ENCODE measurements at places on chromosomes 16 and 17.

GRCh38 chr16:79809376-79809775 lies 208.8 kb upstream of the MAF start:
- DNase-seq: no peak

DNA sequence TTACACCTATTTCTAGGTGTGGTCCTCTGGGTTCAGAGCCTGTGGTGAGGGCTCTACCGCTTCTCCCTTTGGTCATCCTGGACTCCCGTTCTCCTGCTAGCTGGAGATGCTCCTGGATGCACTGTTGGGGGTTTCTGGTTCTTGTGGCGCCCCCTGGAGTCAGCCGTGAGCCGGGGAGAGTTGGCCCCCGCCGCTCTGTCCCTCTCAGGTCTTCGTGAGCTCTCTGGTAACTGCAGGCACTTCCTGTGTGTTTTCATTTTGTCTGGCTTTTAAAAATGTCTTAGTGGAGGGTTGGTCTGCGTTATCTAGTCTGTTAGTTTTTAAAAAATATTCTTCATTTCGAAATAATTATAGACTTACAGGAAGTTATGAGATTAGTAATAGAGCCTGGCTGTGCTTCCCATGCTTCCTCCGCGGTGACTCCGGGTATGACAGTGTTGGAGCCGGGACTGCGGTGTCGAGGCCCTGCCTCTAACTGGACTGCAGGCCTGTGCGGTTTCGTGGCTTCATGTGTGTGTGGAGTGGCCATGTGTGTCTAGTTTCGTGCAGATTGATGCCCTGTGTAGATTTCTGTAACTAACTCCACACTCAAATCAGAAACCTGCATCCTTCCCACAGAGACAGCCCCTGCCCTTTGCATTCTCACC lies 78.0 kb upstream of the ZNF750 start:
- DNase-seq: no peak

GRCh38 chr17:43217614-43218087 lies 6.0 kb downstream of the TMEM106A start:
- DNase-seq: no peak

- DNase-seq: no peak
Observed at GRCh38 chr16:75909746-75910145, 183.5 kb upstream of the CPHXL start.

DNA sequence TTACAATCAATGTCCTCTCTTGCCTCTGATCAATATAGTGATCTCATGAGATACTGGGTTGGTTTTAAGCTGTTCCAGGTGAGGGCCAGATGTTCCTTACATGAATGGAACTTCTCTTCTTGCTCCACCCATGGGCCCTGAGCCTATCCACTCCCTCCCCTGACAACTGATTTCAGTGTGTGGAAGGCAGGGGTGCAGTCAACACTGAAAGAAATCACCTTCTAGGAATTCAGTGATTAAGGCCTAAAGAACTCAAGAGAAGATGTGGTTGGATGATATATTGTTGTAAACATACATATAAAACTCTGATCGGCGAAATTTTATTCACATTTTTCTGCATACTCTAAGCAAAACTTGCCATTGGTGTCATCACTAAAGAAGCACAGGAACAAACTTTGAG lies 6.7 kb upstream of the GOSR2 start:
- DNase-seq: no peak

DNA sequence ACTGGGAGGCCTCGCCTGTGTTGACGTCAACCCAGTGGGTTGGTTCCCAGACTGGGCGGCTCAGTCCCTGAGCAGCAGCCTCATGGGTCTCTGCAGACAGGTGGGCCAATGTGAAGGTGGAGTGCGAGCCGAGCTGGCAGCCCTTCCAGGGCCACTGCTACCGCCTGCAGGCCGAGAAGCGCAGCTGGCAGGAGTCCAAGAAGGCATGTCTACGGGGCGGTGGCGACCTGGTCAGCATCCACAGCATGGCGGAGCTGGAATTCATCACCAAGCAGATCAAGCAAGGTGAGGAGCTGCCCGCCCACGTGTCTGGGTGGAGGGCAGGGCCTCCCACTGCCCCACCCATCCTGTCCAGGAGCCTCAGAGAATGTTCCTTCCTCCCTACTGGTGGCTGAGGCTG lies 44.1 kb downstream of the MRC2 start:
- DNase-seq: no peak

DNA sequence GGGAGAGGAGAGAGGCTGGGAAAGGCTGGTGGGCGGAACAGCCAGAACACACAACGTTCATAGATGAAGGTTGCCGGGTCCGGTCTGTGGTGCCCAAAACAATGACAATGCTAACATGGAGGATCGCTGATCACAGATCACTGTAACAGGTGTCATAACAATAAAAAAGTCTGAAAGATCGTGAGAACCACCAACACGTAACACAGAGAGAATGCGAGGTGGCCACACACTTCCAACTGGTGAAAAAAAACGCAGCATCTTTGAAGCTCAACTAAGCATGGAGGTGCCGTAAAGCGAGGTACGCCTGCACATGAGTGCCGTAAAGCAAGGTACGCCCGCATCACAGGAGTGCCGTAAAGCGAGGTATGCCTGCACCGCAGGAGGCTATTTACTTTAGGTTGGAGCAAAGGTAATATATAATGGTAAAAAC lies 42.3 kb downstream of the ABR start:
- no peak for DNase-seq

- no peak for DNase-seq
Observed at GRCh38 chr16:57637020-57637419, 8.6 kb downstream of the ADGRG1 start.

DNA sequence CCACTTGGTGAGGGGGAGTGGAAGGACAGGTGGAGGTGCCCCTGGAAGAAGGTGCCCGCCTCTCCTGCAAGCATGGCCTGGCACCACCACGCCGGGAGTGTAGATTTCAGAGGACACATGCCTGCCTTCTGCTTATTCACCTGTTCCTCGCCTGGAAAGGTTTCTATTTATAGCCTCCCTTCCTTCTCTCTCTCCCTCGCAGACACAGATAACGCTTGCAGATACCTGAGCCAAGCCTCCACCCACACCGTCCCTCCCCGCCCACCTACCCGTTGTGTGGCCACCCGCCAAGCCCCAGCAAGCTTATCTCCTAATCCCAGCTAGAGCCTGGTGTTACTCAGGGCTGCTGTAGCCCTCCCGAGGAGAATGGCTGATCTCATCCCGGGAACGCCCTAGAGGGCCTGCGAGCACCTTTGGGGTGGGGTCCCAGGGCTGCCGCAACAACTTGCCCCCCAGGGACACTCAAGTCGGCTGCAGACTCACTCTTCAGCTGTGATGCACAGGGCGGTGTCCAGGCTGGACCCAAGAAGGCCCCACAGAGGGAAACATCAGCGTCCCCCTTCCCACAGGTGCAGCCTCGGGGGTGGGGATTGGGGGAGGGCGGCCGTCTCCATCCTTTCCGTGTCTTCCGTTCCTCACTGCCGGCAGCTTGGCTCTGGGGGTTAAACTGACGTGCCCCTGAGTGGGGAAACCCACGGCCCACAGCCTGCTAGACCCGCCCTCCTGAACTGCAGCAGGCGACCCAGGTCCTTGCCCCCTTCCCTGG lies 1.9 kb upstream of the SNAI3 start:
- no peak for DNase-seq

- DNase-seq: no peak
Observed at GRCh38 chr16:79836144-79836543, 235.6 kb upstream of the MAF start.

DNA sequence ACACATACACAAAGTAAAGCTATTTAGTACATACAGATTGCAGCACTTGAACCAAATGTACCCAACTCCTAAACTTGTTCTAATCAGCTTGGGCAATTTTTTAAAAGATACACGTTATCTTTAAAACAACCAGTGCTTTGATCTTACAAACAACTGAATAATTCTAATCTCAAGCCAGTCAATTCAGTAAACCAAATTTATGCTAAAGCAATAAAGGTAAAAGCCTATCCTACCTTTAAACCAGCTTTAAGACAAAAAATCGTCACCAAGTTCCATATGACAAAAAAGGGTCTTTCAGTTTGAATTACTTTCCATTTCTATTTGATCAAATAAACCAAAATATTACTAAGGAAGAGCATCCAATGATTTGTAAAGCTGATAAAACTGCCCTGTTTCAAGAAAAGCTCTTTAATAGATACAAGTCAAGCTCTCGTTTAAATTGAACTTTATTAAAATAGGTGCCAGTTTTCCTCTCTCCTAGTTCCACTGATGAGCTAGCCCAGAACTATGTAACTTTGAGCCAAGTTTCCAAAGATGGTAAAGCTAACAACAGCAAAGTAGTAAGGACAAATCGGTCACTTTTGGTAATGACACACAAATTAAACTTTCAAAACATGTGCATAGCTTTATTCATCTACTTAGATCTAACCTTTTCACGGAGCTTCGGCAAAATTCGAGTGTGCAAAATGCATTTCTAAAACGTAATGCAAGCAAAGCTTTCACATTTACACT lies 10.2 kb downstream of the CRYBA1 start:
- DNase-seq: no peak

GRCh38 chr16:76653390-76654026 lies 376.3 kb downstream of the CNTNAP4 start:
- DNase-seq: no peak

DNA sequence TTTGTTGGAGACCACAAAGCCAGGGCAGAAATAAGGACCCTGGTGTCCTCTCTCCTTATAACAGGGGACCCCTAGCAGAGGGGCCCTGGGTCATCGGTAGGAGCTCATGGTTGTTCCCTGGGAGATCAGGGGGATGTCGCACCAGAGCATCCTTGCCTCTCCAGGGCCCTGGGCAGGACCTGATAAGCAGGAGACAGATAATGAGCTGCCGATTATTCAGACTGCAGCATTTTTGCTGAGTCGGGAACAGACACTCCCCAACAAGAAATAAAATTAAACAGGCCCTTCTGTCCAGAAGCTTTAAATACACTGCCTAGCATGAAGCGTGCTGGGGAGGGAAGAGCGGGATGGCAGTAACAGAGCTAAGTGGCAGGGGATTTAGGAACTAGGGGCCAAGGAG lies 15.4 kb upstream of the GFAP start:
- no peak for DNase-seq

DNA sequence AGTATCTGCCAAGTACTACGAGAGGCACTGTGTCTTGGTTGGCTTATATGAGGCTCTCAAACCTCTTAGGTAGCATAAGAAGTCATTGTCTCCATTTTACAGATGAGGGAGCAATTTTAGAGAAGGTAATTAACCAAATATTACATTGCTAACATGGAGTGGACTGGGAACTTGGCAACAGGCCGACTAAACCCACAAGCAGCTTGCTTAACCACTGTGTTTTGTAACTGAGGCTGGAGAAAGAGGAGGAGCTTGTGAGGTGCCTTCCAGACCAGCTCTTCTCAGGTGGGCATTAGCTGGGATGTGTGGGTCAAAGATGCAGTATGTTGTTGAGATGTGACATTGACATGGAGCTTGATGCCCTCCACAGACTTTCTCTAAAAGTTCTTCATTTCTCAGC lies 835.6 kb upstream of the RBFOX1 start:
- no peak for DNase-seq

DNA sequence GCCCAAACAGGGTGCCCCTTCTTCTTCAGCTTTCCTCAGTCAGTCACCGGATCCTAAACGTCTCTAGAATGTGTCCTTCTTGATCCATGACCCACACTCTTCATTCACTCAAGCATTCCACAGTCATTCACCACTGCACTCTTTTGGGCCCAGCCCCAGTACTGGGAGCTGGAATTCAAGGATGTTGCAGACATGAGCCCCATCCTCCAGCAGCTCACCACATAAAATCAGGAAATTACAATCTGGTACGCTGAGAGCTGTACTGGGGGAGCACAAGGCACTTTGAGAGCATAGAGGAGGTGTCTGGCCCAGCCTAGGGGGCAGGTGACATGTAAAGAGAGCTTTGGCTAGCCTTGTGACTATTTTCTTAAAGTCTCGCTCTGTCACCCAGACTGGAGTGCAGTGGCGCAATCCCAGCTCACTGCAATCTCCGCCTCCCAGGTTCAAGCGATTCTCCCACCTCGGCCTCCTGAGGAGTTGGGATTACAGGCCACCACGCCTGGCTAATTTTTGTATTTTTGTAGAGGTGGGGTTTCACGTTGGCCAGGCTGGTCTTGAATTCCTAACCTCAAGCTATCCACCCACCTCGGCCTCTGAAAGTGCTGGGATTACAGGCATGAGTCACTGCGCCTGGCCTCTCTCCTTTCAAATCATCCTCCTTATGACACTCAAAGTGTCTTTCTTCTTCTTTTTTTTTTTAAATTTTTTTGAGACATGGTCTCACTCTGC lies 18.7 kb downstream of the CES4A start:
- no peak for DNase-seq

- no peak for DNase-seq
Observed at GRCh38 chr17:16352667-16353316, 477 bp downstream of the CENPV start.
